ENCODE measurements at places on chromosomes 11 and 22.

DNA sequence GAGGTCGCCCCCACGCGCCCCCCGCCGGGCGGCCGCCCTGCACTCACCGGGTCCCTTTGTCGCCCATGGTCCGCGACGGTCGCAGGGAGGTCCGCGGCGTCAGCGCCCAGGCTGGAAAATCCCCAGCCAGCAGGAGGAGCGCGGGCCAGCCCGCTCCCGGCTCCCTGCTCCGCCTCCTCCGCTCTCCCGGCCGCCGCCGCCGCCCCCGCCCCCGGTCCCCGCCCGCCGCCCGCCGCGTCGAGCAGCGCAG lies at the start of gene ARRB1:
Gene ARRB1 (minus strand): TSS at position 121 of the 250 bp plus-strand sequence. CDS start 54 bp downstream, at position 67.
- no peak for DNase-seq

GRCh38 chr11:83292709-83293456 lies 6.7 kb upstream of the CCDC90B start:
- DNase-seq: no peak

DNA sequence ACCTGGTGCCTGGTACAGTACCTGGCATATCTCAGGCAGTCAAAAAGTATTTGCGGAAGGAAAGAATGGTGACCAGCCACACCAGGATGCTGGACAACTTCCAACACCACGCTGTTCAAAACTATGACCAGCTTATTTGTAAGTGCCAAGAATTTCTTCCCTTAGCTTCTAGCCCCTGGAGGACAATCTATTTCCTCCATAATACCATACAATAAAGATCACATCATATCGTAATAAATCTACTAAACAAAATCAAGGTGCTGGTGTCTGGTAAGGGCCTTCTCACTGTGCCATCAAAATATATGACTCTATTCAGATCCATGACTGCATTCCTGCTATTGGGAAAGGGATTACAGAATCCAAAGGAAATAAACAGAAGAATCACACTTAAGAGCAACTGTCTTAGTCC lies 51.5 kb downstream of the ALG9 start:
- no peak for DNase-seq

DNA sequence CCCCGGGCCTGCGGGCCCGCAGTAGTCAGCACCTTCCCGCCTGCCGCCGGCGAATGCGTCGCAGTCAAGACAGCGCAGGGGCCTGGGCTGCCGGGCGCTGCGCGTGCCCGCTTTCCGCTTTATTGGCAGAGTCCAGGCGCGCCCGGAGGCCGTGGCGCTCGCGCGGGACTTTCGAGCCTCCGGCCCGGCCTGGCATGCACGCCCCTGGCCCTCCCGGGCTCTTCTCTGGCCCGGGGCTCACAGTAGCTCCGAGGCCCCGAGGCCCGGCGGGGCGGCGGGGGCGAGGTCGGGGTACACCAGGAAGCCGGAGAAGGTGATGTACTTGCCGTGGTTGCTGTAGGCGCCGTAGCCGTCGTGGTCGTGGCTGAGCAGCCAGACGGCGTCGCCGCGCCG lies 3.1 kb downstream of the FAM180B start:
- DNase-seq: no peak

- no peak for DNase-seq
Observed at GRCh38 chr11:18466402-18466801, 10.7 kb downstream of the LDHAL6A start.

GRCh38 chr11:122758339-122758738 lies 80.0 kb upstream of the CRTAM start:
- no peak for DNase-seq
